CD8-positive, alpha-beta memory T cell (primary cell): ENCODE measurements at places on chromosomes 2 and 18. TPM values are rescaled to one million over a fixed set of nuclear protein-coding genes. Genes with fewer than 3 reads are reported as not detected.

- no peak for DNase-seq
These were observed 36.7 kb upstream of the ST8SIA5 start for GRCh38 chr18:46793565-46793964.

GRCh38 chr2:12296915-12297314 is 419.8 kb upstream of the TRIB2 start:
- no peak for DNase-seq

GRCh38 chr2:235170536-235171521 is 219.0 kb downstream of the SH3BP4 start:
- no peak for DNase-seq

HOXD13 gene
- total RNA-seq: not detected

DNA sequence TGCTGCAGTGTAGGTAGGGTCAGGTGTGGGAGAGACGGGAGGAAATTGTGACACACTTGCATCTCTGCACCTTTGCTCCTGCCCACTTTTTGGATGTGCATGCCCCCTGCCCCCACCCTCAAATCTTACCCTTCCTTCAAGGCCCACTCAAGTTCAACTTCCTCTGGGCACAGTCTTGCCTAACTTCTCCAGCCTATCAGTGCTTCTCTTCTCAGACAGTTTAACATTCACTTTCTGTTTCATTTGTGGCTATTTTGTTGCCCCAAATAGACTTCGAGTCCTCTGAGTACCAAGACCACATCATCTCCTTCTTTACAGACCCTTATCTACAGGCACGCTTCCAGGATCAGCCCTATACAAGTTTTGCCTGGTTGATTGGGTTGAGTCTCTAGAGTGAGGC is 2.7 kb downstream of the ST8SIA5 start:
- no peak for DNase-seq

DNA sequence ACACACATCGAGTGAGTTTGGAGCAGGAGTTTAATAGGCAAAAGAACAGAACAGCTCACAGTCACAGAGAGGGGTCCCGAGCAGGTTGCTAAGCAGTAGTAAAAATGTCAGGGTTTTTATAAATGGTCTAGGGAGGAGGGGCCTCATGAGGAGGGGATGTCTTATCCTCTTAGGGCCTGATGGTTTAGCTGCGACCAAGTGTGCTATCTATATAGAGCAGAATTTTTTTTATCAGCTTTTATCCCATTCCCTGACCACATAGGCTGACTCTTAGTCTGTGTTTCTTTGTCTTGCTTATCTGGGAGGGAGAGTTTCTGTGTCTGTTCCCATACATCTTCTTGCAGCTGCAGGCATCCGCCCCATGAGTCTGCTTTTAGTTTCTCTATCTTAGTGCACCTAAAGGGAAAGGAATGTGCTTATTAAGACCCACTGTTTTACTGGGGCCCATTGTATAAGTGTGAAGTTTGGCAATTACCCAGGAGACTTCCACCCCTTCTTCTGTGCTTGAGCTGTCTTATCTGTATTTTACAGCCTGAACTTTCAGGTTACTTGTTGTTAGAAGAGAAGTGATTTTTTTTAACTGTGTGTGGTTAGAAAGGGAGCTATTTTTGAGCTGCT is 30.4 kb upstream of the GMCL1 start:
- DNase-seq: no peak

DNA sequence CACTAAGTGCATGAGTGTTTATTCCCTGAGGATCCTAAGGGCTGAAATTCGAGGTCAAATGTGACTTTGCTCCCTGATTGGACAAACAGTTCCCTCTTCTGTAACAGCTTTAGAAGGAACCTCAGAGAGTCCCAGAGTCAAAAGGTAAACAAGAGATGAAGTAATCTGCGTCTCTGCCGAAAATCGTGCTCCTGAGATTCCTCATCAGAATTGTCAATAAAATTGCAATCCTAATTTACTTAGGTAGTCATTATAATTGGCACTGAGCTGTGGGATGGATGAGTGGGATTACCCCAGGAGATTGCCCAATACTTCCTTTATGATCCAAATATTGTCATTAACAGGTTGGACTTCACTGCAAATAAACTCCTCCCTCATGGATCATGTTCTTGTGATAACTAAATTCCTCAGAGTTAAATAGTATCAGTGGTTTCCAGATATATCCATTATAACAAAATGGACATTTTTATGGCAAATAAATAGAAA is 907 bp upstream of the SUCLG1 start:
- no peak for DNase-seq

HOXD12 gene
- not detected for total RNA-seq

GRCh38 chr2:175462246-175462645 is 280.7 kb upstream of the ATP5MC3 start:
- DNase-seq: no peak

- no peak for DNase-seq
These were observed 43.8 kb upstream of the DDX18 start for GRCh38 chr2:117770730-117771129.

DNA sequence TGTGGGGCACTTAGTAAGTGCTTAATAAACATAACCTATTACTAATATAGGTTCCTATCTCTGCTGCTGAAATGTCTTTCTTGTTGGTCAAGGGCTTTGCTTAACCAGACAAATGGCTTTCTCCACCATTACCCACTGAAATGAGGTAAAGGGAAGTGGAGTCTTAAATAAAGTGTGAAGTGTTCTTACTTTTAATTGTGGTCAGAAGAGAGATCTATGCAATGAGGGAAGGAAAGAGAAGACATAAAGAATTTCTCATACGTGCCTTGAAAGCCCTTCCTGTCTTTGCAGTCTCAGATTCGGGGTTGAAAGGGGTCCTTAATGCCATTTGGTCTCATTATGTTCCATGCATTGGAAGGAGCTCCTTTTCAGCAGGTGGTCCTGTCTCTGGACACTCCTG is 6.9 kb upstream of the CXCR4 start:
- DNase-seq: no peak
